A673 (cell line): ENCODE measurements at places on chromosomes 11 and 22.
A peak's percentile ranks its signal among the peaks of the same experiment; 100 is the strongest.

GRCh38 chr11:76748948-76749347 lies 34.2 kb upstream of the TSKU start:
- no peaks in the 10 kb centered on the region for H3K27me3 ChIP-seq
- no peak for DNase-seq
- no peak overlapping the region for H3K27ac ChIP-seq
- no peaks in the 10 kb centered on the region for H3K4me1 ChIP-seq
- no peaks in the 10 kb centered on the region for H3K36me3 ChIP-seq

GRCh38 chr11:119861160-119861559 lies 132.2 kb upstream of the NECTIN1 start:
- no peak overlapping the region for H3K27ac ChIP-seq
- no peaks in the 10 kb centered on the region for H3K36me3 ChIP-seq
- peaks cover 51% of the 10 kb centered on the region for H3K27me3 ChIP-seq
- H3K4me1 ChIP-seq = no peaks in the 10 kb centered on the region
- H3K4me3 ChIP-seq = no peak overlapping the region

DNA sequence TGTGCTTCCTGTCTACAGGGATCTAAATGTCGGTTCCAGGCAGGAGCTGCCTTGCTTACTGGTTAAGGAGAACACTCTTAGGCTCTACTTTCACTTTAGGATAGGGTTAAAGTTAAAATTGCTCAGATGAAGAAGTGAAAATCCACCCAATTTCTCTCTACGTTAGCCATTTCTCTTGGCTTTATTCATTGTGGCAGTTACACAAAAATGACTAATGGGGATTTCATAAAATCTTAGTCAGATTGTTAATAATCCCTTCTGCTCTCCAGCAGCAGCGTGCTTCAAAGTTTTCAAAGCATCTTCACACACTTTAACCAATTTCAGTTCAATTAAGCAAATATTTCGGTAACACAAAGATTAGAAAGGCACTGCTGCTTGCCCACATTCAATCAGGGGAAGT lies 58.4 kb upstream of the RCN1 start:
- H3K27me3 ChIP-seq = peaks cover 76% of the 10 kb centered on the region
- peaks cover 8% of the 10 kb centered on the region for H3K4me1 ChIP-seq

- peak overlapping the region; percentile 69 for H3K27ac ChIP-seq
- H3K4me3 ChIP-seq = no peak overlapping the region
- H3K36me3 ChIP-seq = peaks cover 4% of the 10 kb centered on the region
Measured at GRCh38 chr11:9747828-9748227, 84.0 kb downstream of the SWAP70 start.

- no peaks in the 10 kb centered on the region for H3K36me3 ChIP-seq
- H3K4me3 ChIP-seq = no peak overlapping the region
- H3K27me3 ChIP-seq = no peaks in the 10 kb centered on the region
- H3K27ac ChIP-seq = no peak overlapping the region
- DNase-seq = no peak
- H3K4me1 ChIP-seq = no peaks in the 10 kb centered on the region
Measured at GRCh38 chr11:106389101-106389500, 311.6 kb downstream of the AASDHPPT start.

- no peaks in the 10 kb centered on the region for H3K4me1 ChIP-seq
- no peak overlapping the region for H3K27ac ChIP-seq
- peaks cover 5% of the 10 kb centered on the region for H3K27me3 ChIP-seq
- no peaks in the 10 kb centered on the region for H3K36me3 ChIP-seq
Measured at GRCh38 chr11:95293116-95293515, 62.1 kb upstream of the SESN3 start.

DNA sequence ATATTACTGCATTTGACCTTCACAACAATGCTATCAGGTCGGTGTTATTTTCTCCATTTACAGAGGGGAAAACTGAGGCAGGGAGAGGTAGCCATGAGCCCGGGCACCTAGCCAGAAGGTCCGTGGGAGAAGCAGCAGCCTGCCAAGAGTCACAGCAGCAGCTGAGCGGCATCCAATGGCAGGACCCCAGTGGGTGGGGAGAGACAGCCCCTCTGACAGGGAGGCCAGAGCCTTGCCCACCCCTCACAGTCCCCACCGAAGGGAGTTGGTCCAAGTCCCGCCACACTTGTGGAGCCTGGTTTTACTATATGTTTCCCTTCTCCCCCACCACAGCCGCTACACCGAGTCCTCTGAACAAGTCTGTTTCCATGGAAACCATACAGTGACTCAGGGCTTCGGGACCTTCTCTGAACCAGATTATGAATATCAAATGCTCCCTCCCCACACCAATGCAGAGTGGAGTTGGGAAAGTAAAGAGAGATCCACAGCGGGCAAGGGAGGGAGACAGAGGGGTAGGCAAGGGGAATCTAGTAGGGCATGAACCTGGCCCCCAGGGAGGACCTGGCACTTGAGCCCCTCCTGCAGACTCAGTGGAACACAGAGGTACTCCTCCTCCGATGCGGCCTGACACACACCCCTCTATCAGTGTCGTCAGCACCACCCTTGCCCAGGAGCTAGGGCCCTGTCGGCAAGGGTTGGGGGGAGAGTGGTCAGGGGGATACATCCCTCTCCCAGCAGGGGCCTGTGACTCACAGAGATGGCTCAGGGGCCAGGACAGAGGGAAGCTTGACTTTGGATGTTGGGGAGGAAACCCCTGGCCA lies 2.5 kb downstream of the CHST1 start:
- peaks cover 7% of the 10 kb centered on the region for H3K27me3 ChIP-seq
- no peaks in the 10 kb centered on the region for H3K36me3 ChIP-seq
- DNase-seq = peak; percentile 95
- H3K4me3 ChIP-seq = peak overlapping the region; percentile 63
- no peak overlapping the region for H3K27ac ChIP-seq

- H3K27me3 ChIP-seq = no peaks in the 10 kb centered on the region
- H3K4me3 ChIP-seq = no peak overlapping the region
- no peak overlapping the region for H3K27ac ChIP-seq
- no peak for DNase-seq
Measured at GRCh38 chr22:26828311-26828710, 170.9 kb downstream of the MIAT start.
